ENCODE measurements at places on chromosomes 2 and 18. TPM values are rescaled to one million over a fixed set of nuclear protein-coding genes. Genes with fewer than 3 reads are reported as not detected.

- H3K4me1 ChIP-seq: peaks cover 7% of the 10 kb centered on the region
- no peaks in the 10 kb centered on the region for H3K36me3 ChIP-seq
- H3K4me3 ChIP-seq: no peak overlapping the region
- DNase-seq: no peak
Measured at GRCh38 chr18:36772241-36772723, 56.5 kb downstream of the TPGS2 start.

GRCh38 chr2:109648041-109648527 lies 33.9 kb downstream of the SOWAHC start:
- peaks cover 16% of the 10 kb centered on the region for H3K27me3 ChIP-seq
- no peaks in the 10 kb centered on the region for H3K36me3 ChIP-seq
- no peak overlapping the region for H3K4me3 ChIP-seq
- no peaks in the 10 kb centered on the region for H3K4me1 ChIP-seq

DNA sequence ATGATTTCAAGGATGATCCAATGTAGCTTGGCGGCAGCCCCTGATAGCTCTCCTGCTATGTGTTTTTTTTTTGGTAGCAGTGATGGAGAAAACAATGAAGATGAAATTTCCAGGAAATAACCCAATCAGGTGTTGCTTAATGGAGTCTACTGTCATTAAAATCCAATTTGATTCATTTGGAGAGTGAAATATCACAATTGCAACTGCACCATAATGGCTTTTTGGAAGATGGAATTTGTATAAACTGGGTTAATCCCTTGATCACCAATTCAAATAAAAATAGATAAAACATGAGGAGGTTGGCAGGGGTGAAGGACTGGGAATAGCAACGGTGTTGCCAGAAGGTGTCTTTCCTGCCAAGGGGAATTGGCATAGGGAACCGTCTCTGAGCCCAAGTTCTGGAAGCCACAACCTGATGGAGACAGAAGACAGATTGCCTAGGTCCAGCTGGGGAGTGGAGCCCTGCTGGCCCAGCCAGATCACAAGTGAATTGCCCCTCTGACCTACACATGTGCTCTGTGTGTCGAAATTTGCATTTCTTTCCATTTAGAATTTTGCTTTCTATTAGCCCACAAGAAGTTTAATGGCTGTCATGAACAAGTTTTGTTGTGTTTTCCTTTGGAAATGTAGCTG lies 170.3 kb upstream of the SPRED2 start:
- H3K36me3 ChIP-seq: no peaks in the 10 kb centered on the region
- no peak for DNase-seq
- no peak overlapping the region for H3K4me3 ChIP-seq
- no peaks in the 10 kb centered on the region for H3K27me3 ChIP-seq
- peaks cover 18% of the 10 kb centered on the region for H3K4me1 ChIP-seq

GRCh38 chr2:10045561-10046355 lies 2.4 kb downstream of the KLF11 start:
- H3K27me3 ChIP-seq: peaks cover 3% of the 10 kb centered on the region
- peaks cover 6% of the 10 kb centered on the region for H3K36me3 ChIP-seq
- no peak for DNase-seq
- H3K4me1 ChIP-seq: peaks cover 22% of the 10 kb centered on the region
- peak overlapping the region; percentile 25 for H3K27ac ChIP-seq

DNA sequence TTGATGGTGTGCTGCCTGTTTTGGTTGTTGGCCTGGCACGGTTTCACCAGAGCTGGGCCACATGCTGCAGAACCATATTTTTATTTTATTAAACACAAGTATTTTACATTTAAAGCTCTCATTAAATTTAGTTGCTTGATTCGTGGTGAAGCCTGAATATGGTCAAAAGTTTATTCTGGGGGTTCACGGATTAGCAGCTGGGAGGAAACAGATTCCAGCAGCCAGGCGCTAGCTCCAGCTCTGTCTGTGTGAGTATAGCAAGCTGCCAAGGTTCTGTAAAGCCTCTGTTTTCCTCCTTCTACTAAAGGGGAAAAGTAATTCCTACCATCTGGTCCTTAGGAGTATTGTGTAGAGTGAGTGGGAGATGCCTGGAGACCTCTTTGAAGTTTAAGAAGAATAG lies 22.5 kb downstream of the GATA6 start:
- no peak overlapping the region for H3K4me3 ChIP-seq
- peaks cover 2% of the 10 kb centered on the region for H3K4me1 ChIP-seq
- H3K36me3 ChIP-seq: no peaks in the 10 kb centered on the region
- peaks cover 12% of the 10 kb centered on the region for H3K27me3 ChIP-seq

GRCh38 chr2:28419443-28420270 lies 27.0 kb downstream of the FOSL2 start:
- no peak for DNase-seq
- peaks cover 31% of the 10 kb centered on the region for H3K36me3 ChIP-seq
- no peaks in the 10 kb centered on the region for H3K27me3 ChIP-seq
- H3K27ac ChIP-seq: peak overlapping the region; percentile 62

- H3K27me3 ChIP-seq: no peaks in the 10 kb centered on the region
- DNase-seq: no peak
- no peaks in the 10 kb centered on the region for H3K36me3 ChIP-seq
- no peak overlapping the region for H3K4me3 ChIP-seq
- H3K27ac ChIP-seq: no peak overlapping the region
Measured at GRCh38 chr2:231765496-231765929, 15.6 kb downstream of the PDE6D start.

DNA sequence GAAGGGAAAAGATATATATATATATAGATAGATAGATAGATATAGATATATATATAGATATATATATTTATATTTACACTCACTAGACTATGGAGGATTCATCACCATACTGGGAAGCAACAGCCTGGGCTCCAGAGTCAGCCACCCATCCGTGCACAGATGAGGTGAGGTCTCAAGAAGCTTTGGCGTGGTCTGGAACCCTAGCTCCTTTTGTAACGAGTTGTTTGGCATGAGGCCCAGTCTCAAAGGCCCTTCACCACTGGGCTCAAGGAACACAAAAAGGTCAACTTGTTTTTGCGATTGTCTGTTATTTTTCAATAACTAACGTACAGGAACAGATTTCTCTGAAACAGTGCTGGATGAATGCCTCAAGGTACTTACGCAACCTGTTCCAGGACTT lies 448.7 kb downstream of the CMPK2 start:
- no peaks in the 10 kb centered on the region for H3K4me1 ChIP-seq
- H3K4me3 ChIP-seq: no peak overlapping the region
- no peaks in the 10 kb centered on the region for H3K36me3 ChIP-seq
- H3K27me3 ChIP-seq: no peaks in the 10 kb centered on the region

DNA sequence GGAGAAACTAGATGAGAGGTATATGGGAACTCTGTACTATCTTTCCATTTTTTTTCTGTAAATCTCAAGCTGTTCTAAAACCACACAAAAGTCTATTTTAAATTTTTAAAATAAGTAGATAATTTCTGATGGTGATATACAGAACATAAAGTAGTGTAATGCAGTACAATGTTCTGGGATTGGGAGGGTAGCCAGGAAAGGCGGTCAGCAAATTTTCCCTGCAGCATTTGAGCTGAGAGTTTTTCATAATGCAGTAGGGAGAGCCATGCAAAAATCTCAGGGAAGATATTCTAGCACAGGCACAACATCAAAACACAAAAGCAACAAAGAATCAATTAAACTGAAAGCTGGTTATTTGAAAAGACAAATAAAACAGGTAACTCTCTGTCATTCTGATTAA lies 141.5 kb downstream of the NCKAP5 start:
- H3K27me3 ChIP-seq: no peaks in the 10 kb centered on the region
- H3K4me3 ChIP-seq: no peak overlapping the region
- H3K27ac ChIP-seq: no peak overlapping the region
- no peaks in the 10 kb centered on the region for H3K36me3 ChIP-seq
- H3K4me1 ChIP-seq: no peaks in the 10 kb centered on the region
- no peak for DNase-seq

DNA sequence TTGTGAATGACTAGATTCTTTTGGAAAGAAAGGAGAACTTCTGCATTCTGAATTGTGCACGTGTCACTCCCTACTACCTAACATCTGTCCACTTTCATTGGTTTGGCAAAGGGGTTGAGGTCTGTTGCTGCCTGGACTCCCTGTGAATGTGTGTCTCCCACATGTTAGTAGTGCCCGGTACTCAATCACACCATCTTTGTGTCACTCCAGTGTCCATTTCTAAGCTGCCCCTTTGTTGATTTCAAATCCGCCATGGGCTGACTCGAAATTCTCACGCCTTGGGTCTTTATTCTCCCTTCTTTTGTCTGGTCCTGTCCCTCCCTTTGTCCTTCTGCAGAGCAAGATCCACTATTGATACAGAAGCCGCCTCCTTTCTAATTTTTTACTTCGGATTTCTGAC lies 7.5 kb downstream of the DPYSL5 start:
- no peak overlapping the region for H3K27ac ChIP-seq
- no peaks in the 10 kb centered on the region for H3K4me1 ChIP-seq
- no peak for DNase-seq
- no peak overlapping the region for H3K4me3 ChIP-seq
- H3K36me3 ChIP-seq: no peaks in the 10 kb centered on the region
- peaks cover 38% of the 10 kb centered on the region for H3K27me3 ChIP-seq

- peaks cover 11% of the 10 kb centered on the region for H3K36me3 ChIP-seq
- H3K27ac ChIP-seq: no peak overlapping the region
- no peak overlapping the region for H3K4me3 ChIP-seq
- peaks cover 26% of the 10 kb centered on the region for H3K4me1 ChIP-seq
- no peaks in the 10 kb centered on the region for H3K27me3 ChIP-seq
- no peak for DNase-seq
Measured at GRCh38 chr2:23788100-23788499, 138.8 kb downstream of the ATAD2B start.

DNA sequence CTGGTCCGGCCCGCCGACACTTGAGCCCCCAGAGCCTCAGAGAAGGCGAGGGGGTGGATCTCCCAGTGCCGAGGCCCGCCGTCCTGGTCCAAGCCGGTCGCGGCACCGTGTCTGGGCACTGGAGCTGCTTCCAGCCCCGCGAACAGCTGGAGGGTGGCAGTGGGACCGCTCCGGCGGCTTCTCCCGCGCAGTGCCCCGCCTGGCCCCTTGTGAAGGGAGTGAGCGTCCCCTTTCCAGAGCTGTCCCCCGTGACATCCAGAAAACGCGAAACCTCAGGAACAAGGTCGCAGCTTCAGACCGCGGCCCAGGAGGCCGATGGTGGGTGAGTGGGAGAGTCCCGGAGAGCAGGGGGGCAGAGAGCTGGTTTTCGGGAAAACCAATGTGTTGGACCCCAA lies 579 bp upstream of the EMX1 start:
- H3K36me3 ChIP-seq: no peaks in the 10 kb centered on the region
- H3K27ac ChIP-seq: no peak overlapping the region
- peaks cover 73% of the 10 kb centered on the region for H3K27me3 ChIP-seq
- H3K4me1 ChIP-seq: peaks cover 26% of the 10 kb centered on the region

The MYO3B gene
- 0.48 TPM for total RNA-seq

The OR6B2 gene
- not detected for total RNA-seq

The KIF5C gene
- total RNA-seq: 30.8 TPM

The NEUROD1 gene
- not detected for total RNA-seq

The ERBB4 gene
- not detected for total RNA-seq

The ATOH8 gene
- not detected for total RNA-seq

The AFF3 gene
- total RNA-seq: 0.59 TPM
